ENCODE measurements at places on chromosomes 2 and 18.

DNA sequence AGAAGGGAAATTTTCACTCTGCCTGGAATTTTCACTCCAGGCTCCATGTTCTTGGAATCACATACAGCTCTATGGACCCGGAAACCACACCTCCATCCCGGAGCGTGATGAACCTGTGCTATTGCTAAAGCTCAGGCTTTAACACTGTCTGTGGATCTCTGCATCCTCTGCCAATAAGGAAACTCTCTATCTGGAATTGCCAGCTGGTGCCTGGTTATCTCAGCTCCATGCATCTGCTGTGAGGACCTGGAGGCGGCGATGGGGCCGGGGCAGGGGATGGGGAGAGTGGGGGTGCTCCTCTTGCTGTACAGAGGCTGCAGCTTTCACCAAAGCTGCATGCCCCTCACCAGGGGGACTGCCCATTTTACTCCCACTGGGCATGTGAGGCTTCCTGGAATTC lies 754.0 kb upstream of the SOX11 start:
- DNase-seq, result peak; percentile 18

- DNase-seq, result no peak
Observed at GRCh38 chr2:224369028-224369632, 32.8 kb downstream of the FAM124B start.

DNA sequence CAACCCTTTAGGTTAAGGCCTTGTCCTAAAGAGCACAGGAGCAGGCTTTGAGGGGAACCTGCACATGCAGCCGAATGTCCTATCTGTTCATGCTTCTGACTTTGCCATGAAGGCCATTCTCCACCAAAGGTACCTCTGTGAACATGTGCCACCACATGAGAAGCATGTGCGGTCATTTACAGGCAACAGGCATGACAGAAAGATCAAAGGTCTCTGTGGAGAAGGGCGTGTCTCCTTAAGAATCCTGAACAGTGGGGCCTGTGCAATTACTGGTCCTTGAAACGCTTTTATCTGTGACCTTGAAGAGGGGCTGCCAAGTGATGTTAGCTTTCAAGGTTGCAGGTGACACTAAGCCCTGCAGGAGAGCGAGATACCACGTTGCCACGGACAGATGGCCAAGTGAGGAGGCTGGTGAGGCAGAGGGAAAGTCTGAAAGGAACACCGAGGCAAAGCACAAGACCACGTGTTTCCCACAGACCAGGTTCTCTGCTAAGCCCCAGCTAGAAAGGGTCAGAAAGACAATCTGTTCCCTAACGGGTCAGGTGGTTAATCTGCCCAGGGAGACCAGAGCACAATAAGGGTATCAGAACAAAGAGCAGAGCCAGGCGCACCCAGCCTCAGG lies 19.5 kb upstream of the POMC start:
- DNase-seq, result no peak

DNA sequence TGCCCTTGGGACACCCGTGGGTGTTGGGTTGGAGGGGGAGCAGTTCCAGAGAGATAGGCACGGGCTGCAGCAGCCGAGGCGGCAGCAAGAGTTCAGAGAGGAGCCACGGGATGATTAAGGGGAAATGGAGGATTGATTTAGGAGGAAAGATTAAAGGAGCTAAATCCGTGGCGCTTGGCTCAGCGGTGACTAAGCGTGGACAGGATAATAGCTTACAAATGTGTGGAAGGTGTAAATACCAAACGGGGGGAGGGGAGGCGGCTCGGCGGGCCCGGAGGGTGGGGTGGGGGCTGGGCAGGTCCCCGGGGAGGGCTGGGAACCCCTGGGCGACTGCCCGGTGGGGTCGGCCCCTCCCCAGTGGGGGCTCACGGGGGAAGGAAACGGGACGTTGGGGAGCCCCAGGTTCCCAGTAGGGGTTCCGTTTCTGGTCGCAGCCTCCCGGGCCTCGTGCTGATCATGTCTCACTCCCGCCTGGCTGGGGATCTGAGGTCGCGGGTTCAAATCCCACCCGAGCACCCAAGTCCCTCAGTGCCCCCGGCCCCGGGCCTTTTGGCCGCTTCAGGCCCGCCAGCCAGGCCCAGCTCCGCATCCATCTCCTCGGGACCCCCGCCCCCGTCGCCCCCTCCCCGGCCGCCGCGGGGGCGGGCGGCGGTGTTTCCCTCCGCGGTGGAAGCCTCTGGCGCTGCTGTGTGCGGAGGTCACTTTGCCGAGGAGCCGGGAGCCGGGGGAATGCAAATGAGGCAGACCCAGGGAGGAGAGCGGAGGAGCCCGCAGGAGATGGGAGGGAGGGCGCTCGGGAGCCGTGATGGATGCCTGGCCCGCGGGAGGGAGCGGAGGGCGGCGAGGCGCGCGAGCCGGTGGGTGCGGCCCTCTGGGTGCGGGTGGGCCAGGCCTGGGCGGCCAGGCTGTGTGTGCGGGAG lies 8.1 kb downstream of the ASIC4 start:
- no peak for DNase-seq

DNA sequence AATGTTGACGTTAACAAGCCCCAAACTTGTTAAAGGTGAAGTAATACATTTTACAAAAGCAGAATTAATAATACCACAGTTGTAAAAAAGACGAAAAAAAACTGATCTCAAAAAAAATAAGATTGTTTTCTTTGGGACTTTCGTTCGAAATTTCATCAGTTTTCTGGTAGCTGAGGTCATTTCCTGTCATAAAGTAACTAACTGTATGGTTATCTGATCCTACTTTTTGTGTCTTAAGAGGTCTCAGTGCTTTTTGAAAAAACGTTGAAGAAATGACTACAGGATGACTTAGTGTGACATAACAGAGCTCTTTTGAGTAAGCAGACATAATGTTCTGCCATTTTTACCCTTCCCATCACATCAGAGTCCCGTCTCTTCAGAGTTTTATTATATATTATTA lies 79.3 kb downstream of the BIRC6 start:
- DNase-seq, result no peak

- DNase-seq, result no peak
Observed at GRCh38 chr2:181421464-181421863, 35.7 kb upstream of the ITGA4 start.

DNA sequence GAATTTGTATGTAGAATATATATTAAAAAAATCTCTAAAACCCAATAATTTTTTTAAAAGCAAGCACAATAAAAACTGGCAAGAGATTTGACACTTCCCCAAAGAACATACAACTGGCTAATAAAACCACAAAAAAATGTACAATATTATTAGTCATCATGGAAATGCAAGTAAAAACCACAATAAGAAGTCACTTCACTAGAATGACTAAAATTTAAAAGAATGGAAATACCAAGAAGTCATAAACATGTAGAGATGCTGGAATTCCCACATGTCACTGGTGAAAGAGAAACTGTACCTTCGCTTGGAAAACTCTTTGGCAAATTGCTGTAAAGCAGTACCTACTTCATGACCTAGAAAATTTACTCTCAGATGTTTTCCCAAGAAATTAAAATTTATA lies 43.4 kb upstream of the KYNU start:
- DNase-seq, result no peak

DNA sequence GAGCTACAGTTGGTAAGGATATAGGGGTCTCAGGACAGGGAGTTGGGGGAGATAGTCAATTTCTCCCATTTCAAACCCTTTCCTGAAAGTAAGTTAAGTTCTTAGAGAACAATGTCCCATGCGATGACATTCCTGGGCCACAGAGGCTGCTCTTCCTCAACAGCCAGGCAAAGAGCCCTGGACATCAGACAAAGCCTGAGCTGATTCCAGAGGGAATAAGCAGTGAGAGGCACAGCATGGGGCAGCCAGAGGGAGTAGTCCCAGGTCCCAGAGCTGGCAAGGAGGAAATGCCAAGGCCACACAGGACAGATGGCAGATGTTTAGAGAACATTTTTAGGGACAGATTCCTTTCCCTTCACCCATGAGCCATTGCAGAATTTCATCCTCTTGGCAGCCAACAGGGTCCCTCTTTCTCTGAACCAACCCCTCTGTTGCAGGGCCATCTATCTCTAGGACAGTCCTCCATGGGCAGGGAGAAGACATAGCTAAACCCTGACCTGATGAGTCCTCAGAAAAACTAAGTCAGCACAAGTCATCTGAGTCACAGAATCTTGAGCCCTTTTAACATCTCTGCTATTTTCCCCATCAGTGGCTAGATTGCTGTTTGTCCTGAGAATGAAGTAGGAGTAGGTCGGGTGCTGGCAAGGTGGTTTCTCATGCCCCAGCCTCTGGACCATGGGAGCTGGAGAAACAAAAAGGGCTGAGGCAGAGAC lies 81.6 kb upstream of the STPG4 start:
- no peak for DNase-seq

DNA sequence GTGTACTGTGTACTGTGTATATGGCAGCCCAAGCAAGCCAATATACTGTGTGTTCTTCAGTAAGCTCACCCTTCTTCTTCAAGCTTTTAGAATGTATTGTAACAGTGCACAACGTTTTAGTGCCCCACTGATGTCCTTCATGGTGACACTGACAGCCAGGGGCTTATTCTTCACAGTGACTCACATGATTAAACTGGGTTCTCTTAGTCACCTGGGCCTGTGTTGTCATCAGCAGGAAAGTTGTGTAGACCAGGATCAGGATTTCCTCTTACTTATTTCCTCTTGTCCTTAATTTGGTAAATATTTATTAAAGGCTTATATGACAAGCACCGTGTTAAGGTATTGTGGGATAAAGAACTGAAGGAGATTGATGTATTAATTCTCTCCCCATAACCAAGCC lies 67.9 kb upstream of the THOC1 start:
- DNase-seq, result no peak

GRCh38 chr18:35042389-35043071 lies 1.3 kb downstream of the MAPRE2 start:
- DNase-seq, result no peak

GRCh38 chr2:99032786-99033185 lies 96.8 kb upstream of the CRACDL start:
- DNase-seq, result no peak

GRCh38 chr2:16204251-16204650 lies 263.9 kb downstream of the MYCN start:
- no peak for DNase-seq

DNA sequence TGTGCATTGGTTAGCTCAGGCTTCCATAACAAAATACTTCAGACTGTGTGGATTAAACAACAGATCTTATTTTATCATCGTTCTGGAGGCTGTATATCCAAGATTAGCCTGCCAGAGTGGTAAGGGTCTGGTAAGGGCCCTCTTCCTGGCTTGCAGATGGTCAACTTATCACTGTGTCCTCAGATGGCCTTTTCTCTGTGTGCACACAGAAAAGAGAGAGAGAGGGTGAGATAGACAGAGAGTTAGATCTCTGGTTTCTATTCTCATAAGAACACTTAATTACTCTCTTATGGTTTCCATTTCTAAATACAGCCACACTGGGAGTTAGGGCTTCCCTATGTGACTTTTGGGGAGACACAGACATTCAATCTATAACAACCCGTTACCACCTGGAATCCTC lies 1003.5 kb downstream of the TSN start:
- DNase-seq, result no peak

- peak; percentile 62 for DNase-seq
Observed at GRCh38 chr2:9178904-9179571, 27.6 kb upstream of the ASAP2 start.

Data from right hindlimb (tissue), 1 donor.